ENCODE measurements at places on chromosomes 12 and 14.

GRCh38 chr12:49109641-49110463, 795 bp downstream of the LMBR1L start:
- DNase-seq, result no peak

GRCh38 chr12:116959845-116960514, 49.2 kb downstream of the FBXW8 start:
- DNase-seq, result no peak

- DNase-seq, result no peak
Observed at GRCh38 chr14:22998329-22999012, 11.5 kb downstream of the C14orf93 start.

DNA sequence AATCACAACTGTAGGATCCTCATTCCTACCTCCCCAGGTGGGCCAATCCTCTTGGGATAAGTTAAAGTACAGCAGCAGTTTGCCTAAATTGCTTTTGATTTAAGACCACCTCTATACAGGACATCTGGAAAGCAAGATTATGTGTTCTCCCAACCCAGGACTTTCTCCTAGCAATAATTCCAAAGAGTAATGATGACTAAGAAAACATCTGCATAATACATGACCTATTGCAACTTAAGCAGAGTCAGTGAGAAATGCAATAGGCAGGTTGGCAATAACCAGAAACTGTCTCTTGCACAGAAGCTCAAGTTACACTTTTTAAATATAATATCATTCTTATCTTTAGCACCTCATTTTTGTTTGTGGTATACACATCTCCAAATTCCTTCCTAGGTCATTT, 275.4 kb downstream of the TRHDE start:
- no peak for DNase-seq

DNA sequence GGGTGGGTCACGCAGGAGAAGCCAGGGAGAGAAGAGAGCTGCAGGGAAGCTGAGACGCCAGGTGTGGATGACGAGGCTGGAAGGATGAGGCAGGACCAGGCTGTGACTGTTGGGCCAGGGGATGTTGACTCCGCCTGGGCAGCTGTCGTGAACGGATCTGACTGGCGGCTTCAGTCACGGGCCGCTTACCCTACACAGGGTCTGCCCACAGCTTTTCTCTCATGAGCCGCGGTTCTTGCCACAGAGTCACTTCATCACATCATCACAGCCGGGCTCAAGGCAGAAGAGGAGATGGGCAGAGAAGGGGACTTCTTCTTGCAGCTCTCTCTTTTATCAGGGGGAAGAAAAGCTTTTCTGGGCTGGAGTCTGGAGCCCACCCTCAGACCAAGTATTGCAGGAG, 7.7 kb downstream of the CLBA1 start:
- DNase-seq, result no peak

- no peak for DNase-seq
Observed at GRCh38 chr14:99667821-99668220, 16.3 kb upstream of the CYP46A1 start.

DNA sequence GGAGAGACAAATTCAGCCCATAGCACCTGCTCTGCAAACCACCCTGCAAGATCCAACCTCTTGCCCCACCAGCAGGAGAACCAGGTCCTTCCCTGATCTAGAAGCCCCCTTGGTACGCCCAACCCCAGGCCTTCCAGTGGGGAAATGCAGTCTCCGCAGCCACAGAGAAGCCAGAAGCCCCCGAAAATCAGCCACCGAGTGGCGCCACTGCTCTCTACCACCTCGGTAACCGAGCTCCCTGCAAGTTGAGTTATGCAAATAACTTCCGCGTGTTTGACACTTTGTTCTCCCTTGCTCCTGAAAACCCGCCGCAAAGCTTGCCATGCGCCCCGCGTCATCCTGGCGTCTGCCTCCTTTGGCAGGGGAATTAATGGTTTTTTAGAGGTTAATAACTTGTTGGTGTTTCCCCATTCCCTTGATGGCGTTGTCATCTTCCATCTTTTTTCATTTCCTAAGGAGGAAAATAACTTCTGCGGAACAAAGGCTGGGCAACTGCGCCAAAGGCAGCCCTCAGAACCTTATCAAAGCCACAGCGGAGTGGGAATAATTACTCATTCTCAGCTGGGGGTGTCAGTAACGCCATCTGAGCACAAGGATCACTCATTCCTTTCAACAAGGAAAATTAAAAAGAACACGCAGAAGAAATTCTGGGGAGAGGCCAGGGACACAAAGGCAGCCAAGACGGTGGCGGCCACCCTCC, 60.4 kb downstream of the FZD10 start:
- no peak for DNase-seq

DNA sequence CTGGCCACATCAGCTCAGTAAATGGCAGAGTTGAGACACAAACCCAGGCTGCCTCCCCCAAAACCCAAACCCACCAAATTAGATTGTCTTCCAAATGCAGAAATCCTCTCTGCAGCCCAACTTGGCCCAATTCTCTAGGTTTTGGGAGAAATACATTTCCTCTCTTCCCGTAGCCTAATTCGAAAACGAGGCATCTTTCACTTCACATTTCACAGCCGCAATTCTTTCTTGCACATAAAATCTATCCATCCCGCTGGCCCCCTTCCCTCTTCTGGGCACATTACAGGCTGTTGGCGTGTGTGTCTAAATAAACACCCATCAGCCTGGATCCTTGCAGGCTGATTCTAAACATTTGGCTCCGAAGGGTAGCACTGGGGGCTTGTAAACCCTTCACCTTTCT, 83.8 kb upstream of the VRK1 start:
- DNase-seq, result no peak

DNA sequence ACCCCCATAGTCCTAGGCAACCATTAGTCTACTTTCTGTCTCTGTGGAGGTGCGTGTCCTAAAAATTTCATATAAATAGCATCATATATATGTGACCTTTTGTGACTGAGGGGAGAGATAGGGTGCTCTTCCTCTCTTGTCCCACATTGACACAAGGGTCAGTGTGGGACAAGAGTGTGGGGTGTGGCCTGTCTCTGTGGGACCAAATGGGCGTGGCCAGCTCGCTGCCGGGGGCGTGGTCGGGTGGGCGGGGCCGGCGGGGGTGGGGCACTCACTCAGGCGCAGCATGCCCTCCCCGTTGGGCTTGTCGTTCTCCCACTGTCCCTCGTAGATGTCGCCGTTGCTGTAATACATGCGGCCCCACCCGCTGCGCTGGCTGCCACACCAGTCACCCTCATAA, 15.5 kb downstream of the MORN3 start:
- no peak for DNase-seq

DNA sequence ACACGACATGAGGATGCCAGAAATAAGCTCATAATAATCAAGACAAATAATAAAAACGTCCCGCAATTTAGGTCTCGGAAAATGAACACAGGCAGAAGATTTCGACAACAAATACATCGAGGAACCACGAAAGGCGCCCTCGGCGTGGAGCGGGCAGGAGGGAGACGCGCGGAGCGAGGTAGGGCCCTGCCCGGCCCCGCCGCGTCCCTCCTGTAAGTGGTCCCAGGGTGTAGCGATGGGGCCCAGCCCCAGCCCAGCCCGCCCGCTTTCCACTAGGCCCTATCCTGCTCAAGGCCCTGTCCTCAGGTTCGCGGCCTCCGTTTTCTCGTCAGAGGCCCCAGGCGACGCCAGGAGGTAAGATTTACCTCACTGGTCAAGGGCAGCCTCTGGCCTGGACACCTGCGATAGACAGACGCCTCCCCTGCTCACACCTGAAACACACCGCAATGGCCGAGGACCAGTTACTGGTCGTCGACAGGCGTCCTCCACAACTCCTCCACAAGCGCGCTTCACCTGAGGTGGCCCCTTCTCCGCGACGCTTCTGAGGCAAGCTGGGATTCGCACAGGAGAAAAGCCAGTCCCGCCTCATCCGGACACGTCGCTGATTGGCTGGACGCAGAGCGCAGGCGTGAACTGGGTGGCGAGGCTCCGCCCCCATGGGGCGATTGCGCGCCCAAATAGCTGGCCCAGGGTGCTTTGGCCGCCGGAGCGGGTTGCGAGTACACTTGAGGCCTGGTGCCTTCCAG, at the start of gene SYCP3:
Gene SYCP3 (minus strand): TSS at position 543 of the 746 bp plus-strand sequence. CDS start 1,527 bp downstream, outside the sequence.
- DNase-seq, result no peak

DNA sequence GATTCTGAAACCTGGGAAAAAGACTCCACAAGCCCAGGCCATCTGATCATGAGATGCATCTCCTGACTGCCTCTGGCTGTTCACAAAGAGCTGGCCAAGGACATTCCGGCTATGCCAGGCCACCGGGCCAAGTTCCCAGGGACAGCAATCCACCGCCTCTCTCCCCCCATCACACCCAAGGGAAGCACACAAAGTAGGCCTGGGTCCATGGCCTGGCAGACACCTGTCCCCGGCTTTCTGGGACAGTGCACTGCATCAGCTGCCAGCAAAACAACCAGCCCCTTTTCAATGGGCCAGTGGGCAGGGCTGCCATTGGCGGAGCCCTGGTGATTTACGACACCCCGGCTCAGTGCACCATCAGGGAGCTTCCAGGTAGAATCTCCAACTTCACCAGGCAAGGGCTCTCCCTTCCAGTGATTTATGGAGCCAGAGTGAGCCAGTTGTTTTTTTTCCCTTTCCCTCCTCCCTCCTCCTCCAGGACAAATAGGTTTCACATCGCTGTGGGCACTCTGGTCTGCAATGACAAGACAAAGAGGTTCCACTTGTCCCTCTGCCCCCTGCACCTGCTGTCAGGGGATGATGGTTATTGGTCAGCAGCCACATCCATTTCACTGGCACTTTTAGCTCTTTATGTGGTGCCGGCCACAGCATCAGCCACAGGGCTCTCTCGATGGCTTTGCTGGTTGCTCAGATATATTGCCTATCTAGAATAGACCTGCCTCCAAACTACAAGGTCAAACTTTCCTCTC, 149.6 kb downstream of the SLC38A6 start:
- DNase-seq, result no peak

GRCh38 chr14:50520947-50521815, 11.2 kb downstream of the MAP4K5 start:
- DNase-seq, result no peak

DNA sequence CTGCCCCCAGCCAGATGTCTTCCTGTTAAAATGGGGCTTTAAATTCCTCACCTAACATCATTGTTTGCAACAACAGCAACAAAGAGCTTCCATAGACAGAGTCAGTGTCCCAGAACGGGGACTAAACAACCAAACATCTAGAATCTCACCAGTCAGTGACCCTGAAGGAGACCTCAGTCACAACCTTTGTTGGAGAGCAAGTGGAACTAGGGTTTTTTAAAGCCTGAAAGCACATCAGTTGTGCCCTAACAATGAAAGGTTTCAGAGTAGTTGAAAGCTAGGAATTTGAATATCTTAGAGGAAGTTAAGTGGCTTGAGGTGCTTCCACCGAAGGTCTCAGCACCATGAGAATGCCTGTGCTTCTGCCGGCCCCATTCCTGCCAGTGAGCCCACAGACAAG, 5.0 kb upstream of the ALDH2 start:
- no peak for DNase-seq

GRCh38 chr12:1920971-1921370, 2.5 kb upstream of the CACNA2D4 start:
- no peak for DNase-seq

- DNase-seq, result no peak
Observed at GRCh38 chr12:10498042-10498441, 7.6 kb upstream of the EIF2S3B start.

GRCh38 chr14:22427771-22428231, 161.2 kb downstream of the DAD1 start:
- peak; percentile 62 for DNase-seq

- no peak for DNase-seq
Observed at GRCh38 chr14:64865109-64865508, 14.6 kb downstream of the SPTB start.

DNA sequence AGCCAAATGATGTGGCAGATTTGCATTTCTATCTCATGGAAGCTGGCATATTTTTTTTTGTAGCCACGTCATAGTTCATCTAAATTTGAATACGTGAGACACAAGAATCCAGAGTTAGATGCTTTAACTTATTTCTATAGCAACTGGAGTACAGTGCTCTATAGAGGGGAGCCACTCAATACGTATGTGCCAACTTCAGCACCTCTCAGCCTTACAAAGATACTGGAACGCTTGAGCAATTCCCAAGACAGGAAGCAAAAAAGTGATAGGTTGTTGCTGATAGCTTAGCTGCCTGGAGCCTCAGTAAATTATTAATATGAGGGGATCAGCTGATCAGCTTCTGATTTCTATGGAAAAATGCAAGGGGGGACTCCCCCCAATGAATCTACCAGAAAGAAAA, 24.1 kb upstream of the PELI2 start:
- DNase-seq, result no peak

GRCh38 chr12:2335109-2335508, 282.3 kb downstream of the CACNA1C start:
- no peak for DNase-seq

GRCh38 chr12:53096089-53096741, 1.3 kb upstream of the IGFBP6 start:
- DNase-seq, result peak; percentile 94

- peak; percentile 12 for DNase-seq
Observed at GRCh38 chr14:61468063-61468825, 146.9 kb downstream of the PRKCH start.

DNA sequence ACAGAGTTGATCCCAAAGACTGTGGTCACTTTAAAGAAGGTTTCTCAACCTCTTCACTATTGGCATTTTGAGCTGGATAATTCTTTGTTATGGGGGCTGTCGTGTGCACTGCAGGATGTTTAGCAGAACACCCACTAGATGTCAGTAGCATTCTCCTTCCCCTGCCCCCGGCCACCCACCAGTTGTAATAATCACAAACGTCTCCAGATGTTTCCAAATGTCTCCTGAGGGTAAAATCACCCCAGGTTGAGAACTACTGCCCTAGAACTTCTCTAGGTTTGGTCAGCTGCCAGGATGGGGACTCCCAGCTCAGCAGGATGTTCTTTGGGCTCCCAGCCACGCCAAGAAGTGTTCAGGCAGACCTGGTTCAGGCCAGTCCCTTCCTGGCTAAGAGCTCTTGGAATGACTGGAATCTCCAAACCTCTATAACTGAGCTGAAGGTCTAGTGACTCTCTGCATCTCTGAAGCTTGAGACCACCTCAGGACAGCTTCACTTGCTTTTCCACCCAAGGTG, 12.5 kb upstream of the AJUBA start:
- DNase-seq, result no peak

DNA sequence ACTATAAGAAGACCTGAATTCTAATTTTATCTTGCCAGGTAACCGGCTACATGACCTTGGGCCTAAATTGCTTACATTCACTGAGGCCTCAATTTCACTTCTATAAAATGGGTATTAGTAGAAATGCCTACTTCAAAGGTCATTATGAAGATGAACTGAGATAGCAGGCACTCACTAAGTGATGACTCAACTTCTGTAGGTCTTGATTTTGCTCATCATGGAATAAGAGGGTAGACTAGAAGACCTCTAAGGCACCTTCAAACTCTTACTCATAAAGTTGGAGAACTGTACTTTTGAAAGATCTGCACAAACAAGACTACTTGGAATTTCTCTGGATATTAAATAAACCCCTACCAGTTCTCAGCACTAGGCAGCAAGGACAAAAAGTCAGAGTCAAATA, 39.3 kb upstream of the FRMD6 start:
- no peak for DNase-seq

GRCh38 chr12:104622928-104623327, 166.2 kb downstream of the CHST11 start:
- DNase-seq, result no peak

- DNase-seq, result no peak
Observed at GRCh38 chr14:89221109-89221810, 195.8 kb downstream of the FOXN3 start.

GRCh38 chr14:31320922-31321766, 99.2 kb downstream of the HEATR5A start:
- no peak for DNase-seq

Measured in tibial artery (tissue), 4 donors.